ENCODE measurements at places on chromosomes 12 and 14.

DNA sequence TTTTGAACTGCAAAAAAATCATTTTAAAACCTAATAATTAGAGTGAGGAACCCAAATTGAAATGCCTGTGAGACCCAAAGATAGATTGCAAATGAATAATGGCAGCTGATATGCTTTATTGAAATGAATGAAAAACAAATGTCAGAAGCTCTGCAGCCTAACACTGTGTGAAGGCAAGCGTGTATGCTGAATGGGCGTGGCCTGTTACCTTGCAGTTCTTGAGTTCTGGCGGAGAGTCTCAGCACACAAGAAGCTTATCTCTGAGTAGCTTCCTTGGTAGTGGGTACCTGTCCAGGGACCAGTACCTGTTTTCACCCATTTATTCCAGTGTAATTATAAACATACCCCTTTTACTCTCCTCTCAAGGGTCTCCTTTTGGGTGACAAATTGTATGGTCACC, 341.2 kb downstream of the NPAS3 start:
- no peak for DNase-seq

- DNase-seq: no peak
Measured at GRCh38 chr14:55762595-55763232, 182.7 kb downstream of the KTN1 start.

DNA sequence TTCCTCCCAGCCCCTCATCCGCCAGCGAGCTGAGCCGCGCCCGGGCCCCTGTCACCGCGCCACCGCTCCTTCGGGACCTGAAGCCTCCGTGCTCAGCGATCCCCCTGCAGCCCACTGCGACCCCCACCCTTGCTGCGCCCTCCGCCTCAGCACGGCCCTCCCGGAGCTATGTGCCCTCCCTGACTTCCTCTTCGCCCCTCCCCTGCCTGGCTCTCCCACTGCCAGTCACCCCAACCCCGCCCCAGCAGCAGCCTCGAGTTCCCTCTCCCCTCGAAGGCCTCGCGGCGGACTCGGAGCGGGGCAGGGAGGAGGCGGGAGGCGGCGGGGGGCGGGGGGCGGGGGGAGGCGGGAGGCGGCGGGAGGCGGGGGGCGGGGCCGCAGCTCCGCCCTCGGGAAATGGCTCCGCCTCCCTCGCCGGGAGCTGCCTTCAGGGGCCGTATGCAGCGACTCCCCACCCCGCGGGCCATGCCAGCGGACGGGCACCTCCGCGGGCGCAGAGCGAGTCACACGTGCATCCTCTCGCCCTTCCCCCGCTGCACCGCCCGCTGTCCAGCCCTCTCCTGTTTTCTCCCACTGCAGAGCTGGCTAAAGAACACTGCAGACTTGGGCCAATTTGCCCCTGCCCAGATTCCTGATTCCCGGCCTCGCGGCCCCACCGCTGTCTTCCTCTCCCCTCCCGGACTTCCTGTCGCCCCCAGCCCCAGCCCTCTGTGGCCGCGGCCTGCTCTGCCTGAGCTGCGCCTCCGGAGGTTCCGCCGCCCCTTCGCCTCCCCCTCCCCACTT, 29.1 kb upstream of the ADIPOR2 start:
- DNase-seq: peak; percentile 87

DNA sequence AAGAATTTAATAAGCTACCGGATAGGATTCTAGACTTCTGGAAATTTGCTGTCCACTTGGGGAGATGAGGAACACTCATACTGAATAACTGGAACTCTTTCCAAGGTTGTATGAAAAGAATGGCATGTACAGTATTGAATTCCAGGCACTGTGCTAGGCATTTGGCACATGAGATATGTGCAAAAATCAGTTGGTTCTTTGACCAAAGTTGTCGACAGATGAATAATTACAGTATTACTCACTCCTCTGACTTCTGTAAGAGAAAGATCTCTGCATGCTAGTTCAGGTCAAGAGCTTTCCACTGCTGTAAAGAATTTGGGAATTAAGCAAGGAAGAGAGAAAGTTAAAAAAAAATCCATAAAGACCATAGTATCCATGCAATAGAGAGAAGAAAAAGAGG, 764.7 kb downstream of the BCL11B start:
- no peak for DNase-seq

GRCh38 chr12:115923851-115924250, 353.6 kb downstream of the MED13L start:
- DNase-seq: no peak

DNA sequence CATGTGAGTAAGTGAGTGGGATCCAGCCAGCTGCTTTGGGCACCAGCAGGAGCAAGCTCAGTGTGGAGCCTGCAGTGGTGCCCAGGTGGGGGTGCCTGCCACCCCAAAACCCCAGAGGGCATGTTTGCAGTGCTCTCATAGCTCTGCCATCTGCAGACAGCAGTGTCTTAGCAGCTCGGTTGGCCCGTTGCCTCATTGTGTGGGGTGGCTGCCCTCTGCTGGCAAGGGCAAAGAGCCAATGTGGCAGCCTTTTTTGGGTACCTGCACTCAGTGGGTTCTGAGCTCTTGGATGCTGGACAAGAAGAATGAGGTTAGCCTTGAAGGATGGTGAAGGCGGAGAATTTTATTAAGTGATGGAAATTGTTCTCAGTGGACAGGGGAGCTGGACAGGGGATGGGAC, 52.3 kb downstream of the NEUROD4 start:
- DNase-seq: no peak

GRCh38 chr12:98275131-98275475, 240.3 kb upstream of the TMPO start:
- no peak for DNase-seq

GRCh38 chr14:71621980-71622605, 310.1 kb upstream of the RGS6 start:
- no peak for DNase-seq

DNA sequence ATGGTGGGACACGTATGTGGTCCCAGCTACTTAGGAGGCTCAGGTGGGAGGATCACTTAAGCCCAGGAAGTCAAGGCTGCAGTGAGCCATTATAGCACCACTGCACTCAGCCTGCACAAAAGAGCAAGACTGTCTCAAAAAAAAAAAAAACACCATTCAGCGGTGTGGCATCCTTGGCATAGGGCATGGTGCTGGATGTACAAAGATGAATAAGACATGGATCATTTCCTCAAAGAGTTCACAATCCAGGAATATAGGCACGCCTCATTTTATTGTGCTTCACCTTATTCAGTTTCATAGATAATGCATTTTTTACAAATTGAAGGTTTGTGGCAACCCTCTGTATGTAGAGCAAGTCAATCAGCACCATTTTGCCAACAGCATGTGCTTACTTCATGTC, 6.4 kb downstream of the CINP start:
- no peak for DNase-seq

DNA sequence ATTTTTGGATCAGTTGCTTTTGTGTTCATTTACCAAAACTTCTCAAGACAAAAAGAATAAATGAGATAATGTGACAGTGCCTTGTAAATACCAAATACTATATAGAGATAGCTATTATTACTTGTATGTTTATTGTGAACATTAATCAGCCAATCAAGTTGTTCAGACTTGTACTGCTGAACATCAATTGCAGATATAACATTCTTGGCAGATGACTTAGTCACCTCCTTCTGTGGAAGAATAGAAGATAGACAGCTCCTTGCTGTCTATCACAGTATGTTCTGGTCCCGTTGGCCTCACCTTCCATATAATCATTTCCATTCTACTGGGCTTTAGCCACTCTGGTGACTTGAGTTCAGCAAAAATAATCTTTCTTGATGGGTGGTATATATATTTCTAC, 30.1 kb downstream of the PSEN1 start:
- no peak for DNase-seq

DNA sequence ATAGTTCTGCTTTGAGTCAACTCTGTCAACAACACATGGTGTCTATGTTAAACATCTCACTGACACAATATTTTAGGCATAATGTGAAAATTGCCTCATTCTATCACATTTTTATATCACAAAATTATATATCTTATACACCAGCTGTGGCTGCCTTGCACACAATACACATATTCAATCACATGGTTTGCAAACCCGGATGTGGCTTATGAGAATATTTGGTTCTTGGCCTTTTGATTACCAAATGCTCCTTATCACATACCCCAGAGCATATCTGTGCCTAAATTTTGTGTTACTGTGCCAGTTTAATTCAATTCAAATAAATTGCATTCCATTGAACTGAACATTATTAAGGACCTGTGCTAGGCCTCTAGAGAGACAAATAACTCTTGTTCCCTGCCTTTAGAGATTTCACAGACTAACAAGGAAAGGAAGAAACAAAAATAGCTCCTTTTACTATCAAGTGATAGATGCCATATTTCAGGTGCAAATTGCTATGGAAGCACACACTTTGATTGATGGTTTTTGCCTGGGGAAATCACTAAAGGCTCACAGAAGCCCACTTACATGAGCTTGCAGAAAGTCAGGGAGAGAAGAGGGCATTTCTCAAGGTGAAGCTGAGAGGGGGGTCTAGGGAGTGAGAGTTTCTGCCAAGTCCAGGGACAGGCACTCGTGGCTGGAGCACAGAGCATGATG, 63.4 kb downstream of the PPP1R36 start:
- no peak for DNase-seq

GRCh38 chr14:61749264-61749663, 13.0 kb upstream of the SNAPC1 start:
- DNase-seq: no peak

DNA sequence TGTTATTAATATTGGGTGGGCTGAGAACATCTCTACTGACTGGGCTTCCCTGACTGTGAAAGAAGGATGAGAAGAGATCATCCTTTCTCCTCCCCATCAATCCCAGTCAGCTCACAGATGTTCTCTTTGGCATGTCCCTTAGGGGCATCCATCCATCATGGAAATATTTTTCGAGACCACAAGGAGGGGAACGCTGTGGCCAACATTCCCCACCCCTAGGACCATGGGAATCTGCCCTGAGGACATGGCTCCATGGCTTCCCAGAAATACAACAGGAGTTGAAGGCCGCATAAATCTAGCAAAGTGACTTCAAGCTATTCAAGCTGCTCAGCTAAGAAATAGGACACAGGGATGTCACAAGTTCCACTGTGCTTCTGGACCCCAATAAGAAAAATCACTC, 456.8 kb downstream of the MED13L start:
- no peak for DNase-seq

DNA sequence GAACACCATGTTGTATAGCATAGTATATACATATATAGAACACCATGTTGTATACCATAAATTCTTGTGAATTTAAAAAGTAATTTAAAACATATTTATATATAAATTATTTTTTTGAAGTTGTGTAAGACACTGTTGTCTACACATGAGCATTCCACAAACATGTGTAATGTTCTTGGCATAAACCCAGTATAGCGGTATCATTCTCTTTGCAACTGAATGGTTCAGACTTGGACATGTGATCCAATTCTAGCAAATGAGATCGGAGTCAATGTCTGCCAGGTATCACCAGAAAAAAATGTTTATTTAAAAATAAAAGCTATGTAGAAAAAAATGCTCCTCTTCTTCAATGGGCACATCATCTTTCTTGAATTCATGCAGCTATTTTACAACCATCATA, 33.9 kb downstream of the CEP290 start:
- DNase-seq: no peak

DNA sequence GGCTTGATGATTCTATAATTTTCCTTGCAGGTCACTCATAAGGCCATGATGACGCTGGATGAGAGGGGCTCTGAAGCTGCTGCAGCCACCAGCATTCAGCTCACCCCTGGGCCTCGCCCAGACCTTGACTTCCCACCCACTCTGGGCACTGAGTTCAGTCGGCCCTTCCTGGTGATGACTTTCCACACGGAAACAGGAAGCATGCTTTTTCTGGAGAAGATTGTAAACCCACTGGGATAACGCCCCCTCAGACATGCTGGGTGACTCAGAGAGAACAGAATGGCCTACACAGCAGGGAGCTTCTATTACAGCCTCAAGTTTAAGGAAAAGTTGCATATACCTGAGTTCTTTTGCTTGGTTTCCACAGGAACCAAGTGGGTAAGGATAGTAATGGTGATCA, 34.3 kb downstream of the SERPINA3 start:
- no peak for DNase-seq

DNA sequence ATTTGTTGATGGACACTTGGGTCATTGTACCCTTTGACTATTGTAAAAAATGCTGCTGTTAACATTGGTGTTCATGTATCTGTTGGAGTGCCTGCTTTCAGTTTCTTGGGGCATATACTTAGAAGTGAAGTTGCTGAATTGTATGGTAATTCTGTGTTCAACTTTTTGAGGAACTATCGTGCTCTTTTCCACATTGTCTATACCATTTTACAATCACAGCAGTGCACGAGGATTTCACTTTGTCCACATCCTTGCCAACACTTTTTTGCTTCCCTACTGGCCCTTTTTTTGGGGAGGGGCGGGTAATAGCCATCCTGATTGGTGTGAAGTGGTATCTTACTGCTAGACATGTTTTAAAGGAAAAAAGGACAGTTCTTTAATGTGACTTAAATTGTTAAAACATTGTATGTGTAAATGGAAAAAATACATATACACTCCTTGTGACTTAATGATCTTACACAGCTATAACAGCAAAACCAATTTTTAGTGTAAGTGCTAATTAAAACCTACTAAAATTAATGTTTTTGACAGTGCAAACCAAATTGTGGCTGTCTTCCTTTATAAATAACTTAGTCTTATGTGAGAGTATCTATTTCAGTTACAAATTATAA, 52.7 kb downstream of the WNK1 start:
- no peak for DNase-seq

GRCh38 chr12:52608161-52608560, 6.9 kb upstream of the KRT72 start:
- no peak for DNase-seq

- DNase-seq: no peak
Measured at GRCh38 chr12:122724641-122725243, 5.9 kb downstream of the HCAR1 start.

- DNase-seq: no peak
Measured at GRCh38 chr12:77932216-77932615, 101.5 kb downstream of the NAV3 start.

- no peak for DNase-seq
Measured at GRCh38 chr12:60930151-60930550, 1330.1 kb upstream of the USP15 start.

DNA sequence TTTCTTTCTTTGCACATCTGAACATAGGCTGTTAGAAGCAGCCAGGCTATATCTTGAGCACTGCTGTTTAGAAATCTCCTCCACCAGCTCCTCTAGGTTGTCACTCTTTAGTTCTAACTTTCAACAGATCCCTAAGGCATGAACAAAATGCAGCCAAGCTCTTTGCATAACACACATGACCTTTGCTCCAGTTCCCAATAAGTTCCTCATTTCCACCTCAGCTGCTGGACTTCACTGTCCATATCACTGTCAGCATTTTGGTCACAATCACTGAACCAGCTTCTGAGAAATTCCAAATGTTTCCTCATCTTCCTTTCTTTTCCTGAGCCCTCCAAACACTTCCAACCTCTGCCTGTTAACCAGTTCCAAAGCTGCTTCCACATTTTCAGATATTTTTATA, 27.6 kb upstream of the C14orf132 start:
- no peak for DNase-seq

GRCh38 chr12:49622501-49623141, 740 bp upstream of the PRPF40B start:
- peak; percentile 49 for DNase-seq

GRCh38 chr12:11623382-11623781, 26.1 kb upstream of the ETV6 start:
- DNase-seq: no peak
